ENCODE measurements at places on chromosomes 13 and 19.
A peak's percentile ranks its signal among the peaks of the same experiment; 100 is the strongest.

- DNase-seq: no peak
Observed at GRCh38 chr13:24148414-24149235, 11.9 kb upstream of the SPATA13 start.

DNA sequence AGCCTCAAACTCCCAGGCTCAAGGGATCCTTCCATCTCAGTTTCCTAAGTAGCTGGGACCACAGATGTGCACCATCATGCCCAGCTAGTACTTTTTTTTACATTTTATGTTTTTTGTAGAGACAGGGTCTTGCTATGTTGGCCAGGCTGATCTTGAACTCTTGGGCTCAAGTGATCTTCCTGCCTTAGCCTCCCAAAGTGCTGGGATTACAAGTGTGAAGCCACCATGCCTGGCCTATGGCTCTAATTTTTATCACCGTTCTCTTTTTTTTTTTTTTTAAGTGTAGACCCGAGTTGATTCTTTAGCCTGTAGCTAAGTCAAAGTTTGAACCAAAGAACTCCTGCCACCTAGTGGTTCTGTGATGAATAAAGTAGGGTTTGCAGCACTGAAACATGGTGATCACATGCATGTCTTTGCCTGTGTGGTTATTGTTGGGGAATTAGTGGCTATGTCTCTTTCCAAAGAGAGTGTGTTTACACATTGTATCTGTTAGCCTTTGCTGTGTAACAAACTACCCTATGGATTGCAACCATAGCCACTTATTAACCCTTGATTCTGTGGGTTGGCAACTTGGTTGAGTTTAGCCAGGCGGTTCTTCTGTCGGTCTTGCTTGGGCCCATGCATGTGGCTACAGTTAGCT is 11.6 kb downstream of the NFILZ start:
- DNase-seq: no peak

DNA sequence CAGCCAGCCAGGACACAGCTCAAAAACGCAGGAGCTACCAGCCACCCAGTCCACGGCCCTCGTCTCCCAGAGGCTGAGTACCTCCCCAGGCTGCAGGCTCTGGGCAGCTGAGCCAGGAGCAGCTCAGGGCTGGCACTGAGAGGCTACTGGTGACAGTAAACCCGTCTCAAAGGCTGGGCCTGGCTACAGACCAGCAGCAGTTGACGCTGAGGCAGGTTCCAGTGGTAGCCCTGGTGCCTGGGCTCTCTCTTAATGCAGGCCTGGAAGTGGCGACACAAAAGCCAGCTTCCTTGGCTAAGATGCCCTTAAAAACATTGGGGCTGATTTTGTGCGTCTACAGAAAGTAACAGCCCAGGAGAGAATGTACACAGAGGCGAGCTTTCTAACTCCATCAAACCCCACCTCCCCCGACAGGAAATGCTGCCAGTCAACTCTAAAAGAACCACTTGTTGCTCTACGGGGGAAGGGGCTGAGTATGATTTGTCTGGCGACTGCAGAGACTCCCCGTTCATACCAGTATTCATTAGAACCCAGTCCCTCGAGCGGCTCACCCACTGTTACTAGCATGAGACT is 126.3 kb downstream of the STK24 start:
- no peak for DNase-seq

GRCh38 chr19:35354898-35355297 is 3.4 kb upstream of the FFAR3 start:
- DNase-seq: no peak

DNA sequence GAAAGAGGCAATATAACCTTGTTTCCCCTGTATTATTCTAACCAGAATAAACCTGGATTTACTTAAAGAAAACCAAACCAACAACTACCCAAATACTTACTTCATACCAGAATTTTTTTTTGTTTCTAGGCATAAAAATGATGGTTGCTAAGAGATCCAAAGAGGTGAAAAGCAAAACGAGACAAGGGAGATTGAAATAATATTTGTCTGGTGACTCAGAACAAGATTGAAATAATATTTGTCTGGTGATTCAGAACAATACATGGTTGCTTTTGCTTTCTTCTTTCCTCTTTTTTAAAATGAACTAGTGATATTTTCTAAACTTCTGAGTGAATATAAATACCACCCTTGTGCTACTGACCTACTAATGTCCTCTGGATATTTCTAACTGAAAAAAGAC is 592.9 kb downstream of the KCTD12 start:
- DNase-seq: no peak

DNA sequence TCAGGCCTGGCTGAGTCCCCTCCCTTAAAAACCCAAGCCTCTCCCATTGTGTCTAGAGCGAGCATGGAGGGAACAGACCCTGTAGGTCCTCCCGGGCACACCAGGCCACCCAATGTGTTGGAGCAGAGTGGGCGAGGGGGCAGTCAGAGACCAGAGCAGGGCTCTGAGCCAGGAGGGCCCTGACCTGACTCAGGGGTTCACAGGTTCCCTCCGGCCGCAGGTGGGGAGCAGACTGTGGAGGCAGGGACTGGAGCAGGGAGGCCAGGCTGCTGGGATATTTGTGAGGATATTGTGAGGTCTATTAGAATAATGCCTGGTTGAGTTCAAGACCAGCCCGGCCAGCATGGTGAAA is 1.6 kb upstream of the TYROBP start:
- DNase-seq: no peak

GRCh38 chr13:72754111-72754510 is 26.4 kb downstream of the BORA start:
- no peak for DNase-seq

DNA sequence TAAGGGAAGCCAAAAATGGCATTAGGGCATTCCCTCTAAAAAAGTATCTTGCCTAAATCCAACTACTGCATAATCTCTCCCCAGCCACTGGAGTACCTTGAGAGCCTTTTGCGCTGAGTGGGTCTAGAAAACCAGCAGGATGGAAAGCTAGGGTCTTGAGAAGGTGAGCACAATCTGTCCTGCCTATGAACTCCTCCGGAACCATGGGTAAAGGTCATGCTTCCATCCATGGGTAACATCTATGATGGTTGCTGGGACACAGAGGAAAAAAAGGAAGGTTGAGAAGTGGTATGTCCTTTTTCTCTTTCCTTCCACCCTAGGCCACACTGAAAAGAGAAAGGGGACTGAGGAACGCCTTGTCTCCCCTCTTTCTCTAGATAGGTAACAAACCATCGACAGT is 52.4 kb downstream of the ZNF676 start:
- no peak for DNase-seq

GRCh38 chr13:41587490-41587889 is 130.1 kb downstream of the RGCC start:
- DNase-seq: peak; percentile 21

DNA sequence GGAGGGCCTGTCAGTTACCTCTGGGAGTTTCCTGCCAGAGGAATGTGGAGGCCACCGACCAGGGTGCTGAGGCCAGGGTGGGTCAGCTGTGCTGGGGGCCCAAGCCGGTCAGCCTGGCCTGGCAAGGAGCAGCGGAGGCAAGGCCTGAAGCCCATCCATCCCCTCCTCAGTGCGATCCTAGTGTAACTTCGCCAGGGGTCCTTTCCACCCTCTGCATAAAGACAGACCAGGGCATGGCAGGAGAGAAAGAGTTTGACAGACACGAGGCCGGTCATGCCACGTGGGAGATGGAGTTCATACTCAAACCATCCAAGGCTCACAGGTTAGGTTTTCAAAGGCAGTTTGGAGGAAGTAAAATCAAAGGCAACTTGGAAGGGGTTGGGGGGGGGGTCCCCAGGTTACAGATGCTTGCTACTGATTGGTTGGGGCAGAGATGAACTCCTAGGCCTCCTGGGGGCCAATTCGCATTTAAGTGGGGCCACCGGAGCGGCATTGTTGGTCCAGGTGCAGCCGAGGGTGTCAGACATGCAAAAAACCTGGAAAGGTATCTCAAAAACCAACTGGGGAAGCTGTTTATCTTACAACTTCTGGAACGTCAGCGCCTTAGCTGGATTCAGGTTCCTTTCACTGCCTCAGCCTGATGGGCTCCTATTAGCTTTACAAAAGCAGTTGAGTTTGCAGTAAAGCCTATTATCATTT is 36.8 kb upstream of the DPRX start:
- DNase-seq: no peak

DNA sequence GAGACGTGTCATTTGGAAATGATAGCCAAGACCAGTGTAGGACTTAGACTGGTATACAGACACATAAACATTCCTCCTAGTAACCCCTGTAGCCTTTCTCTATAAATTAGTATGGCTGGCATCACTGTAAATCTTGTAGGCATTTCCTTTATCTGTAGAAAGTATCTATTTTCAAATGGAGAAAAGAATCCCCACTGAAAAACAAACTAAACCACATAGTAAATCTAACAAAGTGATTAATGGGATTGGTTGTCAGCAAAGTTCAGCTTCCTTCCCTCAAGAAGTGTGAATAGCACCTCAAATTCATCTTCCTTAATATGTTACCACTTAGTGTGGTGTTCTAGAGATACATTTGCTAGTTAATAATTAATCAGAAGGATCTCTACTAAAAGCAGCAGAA is 119.4 kb upstream of the NBEA start:
- DNase-seq: no peak

DNA sequence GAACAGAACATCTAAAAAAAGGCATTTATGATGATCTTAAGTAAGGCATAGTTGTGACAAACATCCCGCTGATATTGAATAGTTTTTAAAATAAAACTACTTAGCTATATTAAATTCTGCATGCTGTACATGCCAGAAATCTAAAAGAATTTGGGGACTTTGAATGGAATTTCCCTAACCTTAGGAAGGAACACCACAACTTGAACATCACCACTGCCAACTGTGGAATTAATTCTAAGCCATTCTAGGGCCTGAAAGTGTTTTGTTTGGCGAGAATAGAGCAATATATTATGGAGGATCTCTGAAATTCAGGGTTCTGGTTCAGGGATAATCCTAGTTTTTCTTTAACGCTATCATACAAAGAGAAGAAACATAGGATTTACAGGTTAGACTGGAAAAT is 17.8 kb upstream of the LATS2 start:
- DNase-seq: no peak

- no peak for DNase-seq
Observed at GRCh38 chr13:46355901-46356590, 31.0 kb downstream of the RUBCNL start.

- DNase-seq: no peak
Observed at GRCh38 chr13:98020271-98020670, 66.8 kb downstream of the IPO5 start.

DNA sequence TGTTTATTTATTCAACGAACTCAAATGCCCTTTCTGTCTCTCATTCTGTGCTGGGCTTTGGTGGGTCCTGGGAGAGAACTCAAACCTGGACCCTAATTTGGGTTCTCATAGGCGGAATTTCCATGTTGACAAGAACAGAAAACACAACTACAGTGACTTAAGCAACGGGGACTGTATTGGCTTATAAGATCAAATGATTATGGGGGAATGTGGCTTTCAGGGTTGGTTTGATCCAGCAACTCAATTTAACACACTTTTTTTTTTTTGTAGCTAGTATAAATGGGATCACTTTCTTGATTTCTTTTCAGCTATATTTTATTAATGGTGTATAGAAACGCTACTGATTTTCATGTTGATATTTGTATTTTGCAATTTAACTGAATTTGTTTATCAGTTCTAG is 9.9 kb downstream of the FCHO1 start:
- DNase-seq: no peak

DNA sequence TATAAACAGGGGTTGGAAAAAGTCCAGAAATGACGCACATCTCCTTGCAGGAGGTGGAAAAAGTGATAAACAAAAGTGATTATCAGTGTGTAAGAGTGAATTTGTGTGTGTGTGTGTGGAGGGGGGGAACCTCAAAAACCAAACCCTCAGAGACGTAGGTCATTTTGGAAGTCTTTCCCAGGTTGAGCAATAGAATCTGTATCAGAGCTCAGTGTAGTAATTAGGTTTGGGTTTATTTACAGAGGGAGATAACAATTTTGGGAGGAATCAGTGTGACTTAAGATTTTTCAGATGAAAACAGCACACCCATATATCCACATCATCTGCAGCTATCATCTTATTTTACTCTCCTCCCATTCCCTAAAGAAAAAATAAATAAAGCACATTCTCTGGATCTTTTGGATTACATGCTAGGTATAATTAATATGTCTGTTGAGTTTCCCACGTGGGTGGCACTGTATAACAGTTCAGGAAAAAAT is 406.4 kb downstream of the FGF9 start:
- no peak for DNase-seq

DNA sequence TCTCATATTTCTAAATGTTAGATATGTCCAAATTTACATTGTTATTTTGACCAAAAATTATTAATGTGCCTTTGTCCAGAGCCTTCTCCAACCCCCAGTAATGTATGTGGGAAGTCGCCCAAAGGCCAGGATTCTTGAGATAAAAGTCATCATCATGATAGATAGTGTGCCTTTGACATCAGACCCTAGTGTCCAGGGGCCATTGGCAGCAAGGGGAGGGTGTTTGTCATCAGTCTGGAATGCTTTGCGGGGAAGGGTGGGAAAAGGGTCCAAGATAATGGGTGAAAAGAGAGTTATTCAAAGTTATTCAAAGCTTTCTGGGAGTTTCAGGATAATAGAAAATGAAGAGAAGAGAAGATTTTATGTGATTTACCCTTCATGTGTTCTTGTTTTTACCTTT is 909.5 kb upstream of the GPC6 start:
- DNase-seq: no peak

- DNase-seq: no peak
Observed at GRCh38 chr19:58042495-58043340, 8.9 kb downstream of the ZSCAN1 start.

- peak; percentile 89 for DNase-seq
Observed at GRCh38 chr13:26253787-26254582, at the start of gene CDK8. CDK8 (plus strand) TSS chr13:26254129; CDS start chr13:26254642, 513 bp downstream.

DNA sequence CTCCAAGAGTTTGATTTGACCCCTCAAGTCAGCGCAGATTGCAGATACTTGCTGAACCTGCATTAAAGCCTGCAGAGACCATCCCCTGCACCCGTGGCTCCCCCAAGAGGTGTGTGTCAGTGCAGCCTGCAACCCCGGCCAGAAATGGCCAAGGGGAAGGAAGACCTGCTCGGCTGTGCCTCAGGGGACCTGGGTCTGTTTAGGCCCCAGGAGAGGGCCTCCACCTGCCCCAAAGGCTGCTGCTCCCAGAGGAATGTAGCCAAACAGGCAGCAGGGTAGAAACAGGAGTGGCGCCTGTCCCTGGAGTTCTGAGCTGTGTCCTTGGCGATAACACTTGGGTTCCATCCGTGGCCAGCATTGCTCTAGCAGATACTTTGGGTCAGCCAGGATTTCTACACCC is 8.0 kb downstream of the POP4 start:
- DNase-seq: no peak

- DNase-seq: no peak
Observed at GRCh38 chr19:46892252-46893179, 31.7 kb downstream of the ARHGAP35 start.

- no peak for DNase-seq
Observed at GRCh38 chr19:30791088-30791487, 418.9 kb downstream of the ZNF536 start.

DNA sequence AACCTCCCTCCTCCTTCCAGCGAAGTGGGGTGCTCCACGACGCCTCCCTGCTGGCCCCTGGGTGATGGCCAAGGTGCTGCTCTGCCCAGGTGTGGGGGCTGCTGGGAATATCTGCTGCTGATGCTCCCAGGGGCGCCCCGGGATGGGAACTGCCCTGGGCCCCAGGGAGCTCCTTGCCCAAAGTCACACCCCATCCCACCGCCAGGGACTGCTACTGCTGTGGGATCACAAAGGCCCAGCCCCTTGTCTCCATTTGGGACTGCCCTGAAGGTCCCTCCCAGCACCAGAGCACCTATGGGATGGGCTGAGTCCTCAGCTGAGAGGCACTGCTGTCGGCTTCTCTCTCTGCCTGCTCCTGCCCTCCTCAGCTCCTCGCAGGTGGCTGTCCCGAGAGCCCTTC is 19.0 kb downstream of the CHST8 start:
- DNase-seq: no peak

- DNase-seq: peak; percentile 9
Observed at GRCh38 chr13:98910501-98910951, 67.3 kb downstream of the DOCK9 start.

GRCh38 chr13:97359181-97360057 is 74.5 kb upstream of the RAP2A start:
- peak; percentile 15 for DNase-seq
